ENCODE measurements at places on chromosomes 16 and 17.

- no peak for DNase-seq
Observed at GRCh38 chr17:9389111-9389527, 186.5 kb downstream of the STX8 start.

GRCh38 chr17:58686980-58687379 lies 4.9 kb downstream of the TEX14 start:
- DNase-seq, result no peak

DNA sequence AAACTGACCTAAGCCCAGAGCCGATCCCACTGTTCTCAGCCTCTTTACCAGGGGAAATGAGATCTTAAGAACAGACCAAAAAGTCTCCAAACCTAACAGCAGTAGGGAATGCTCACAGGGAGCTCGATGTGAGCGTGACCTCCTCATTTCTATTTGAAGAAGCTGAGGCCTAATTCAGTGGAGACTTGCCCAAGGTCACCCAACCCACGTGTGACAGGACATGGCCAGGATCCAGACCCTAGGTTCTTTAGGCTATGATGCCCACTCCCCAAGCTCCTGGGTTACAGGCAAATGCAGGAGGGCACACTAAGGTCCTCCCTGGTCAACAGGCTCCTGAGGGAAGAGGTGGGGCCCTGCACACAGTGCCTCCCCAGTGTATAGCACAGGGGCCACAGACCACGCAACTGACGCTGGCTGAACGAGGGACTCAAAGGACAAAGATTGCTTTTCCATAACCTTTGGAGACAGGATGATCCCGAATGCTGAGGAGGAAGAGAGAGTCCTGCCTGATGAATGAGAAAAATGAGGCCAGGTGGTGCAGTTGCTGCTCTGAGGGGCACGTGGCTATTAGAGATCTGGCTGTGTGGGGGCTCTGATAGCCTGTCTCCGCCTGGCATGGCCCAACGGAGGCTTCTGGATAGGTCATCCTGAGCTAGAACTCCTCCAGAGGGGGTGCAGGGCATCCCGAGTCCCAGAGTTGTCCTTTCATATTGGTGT lies 24.0 kb downstream of the MAP3K14 start:
- DNase-seq, result no peak

DNA sequence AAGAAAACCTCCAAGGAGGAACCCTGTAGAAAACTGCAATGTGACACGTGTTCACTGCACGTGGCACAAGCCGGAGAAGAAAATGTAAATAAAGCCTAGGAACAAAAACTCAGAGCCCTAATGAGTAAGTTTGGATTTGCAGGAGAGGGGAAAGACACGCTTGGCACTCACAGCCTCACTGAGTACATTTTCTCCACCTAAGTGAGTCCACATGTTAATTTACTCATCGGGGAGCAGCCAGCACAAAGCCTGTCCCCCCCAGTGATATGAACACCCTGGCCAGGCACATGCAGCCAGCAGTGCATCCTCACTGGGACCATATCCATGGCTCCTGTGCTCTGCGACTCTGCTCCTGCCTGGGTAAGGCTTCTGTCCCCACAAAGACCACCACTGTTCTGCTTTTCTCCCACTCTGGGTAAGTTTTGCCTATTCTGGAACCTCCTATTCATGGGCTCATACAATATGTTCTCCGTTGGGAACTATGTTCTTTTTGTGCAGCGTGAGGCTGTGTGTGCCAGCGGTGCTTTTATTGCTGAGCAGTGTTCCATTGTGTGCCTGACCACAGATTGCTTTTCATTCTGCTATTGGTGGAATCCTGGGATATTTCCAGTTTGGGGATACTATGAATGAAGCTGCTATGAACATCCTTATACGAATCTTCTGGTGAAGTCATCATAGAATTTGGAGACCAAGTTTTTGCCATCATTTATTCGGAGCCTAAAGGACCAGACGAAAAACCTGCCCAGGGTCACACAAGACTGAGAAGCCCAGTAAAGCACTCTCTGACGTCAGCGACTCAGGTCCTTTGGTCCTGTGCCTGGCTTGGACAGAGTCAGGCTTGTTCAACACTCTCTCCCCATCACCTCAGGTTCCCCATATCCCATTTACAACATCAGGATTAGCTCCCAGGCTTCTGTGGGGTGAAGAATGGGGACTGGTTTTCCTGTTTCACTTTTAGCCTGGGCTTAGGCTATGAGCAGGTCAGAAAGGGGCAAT lies 53.3 kb downstream of the RNF112 start:
- no peak for DNase-seq

DNA sequence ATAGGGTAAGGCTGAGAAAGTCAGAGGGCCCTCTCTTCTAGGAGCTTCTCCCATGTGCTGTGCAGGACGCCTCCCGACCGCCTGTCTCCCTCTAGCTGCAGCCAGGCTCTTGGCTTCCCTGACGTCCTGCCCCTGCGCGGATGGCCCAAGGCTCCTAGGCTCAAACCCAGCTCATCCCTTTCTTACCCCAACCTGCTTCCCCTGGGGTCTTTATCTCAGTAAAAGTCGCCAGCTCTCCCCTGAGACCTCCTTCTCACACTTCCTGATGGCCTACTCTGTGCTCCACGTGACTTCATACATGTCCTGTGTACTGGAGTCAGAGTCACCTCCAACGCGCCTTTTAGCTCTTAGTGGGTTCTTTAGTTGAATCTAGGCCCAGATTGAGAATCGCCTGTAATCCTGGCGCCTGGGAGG lies 1.1 kb upstream of the ZNF747 start:
- no peak for DNase-seq

DNA sequence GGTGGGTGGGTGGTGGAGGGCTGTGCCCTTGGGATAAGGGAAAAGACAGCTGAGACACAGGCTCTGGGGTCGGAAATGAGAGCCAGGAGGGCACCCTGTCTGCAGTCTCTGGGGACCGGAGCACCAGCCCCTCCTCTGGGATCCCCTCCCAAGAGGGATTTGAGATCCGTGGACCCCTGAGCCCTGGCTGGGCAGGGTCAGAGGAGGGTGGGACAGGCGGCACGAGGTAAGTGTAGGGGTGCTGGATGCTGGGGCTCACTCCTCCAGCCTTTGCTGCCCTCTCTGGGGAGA lies 425 bp downstream of the SGSH start:
- no peak for DNase-seq

Data from esophagus squamous epithelium (tissue), 5 donors.